ENCODE measurements at places on chromosomes 2 and 18.

DNA sequence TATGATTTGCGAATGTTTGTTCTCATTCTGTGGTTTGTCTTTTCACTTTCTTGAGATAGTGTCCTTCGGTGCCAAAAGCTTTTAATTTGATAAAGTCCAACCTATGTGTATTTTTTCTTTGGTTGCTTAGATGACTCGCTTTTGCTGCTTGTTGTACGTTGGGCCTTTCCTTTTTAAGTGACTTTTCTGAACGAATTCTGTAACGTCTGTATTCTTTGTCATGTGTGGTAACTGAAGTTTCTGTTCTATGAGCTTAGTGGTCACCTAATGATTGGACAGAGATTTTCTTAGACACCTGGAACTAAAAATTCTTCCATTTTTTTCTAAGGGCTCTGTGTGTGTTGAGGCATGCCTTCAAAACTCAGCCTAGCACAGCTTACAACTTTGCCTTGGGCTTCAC lies 19.6 kb upstream of the PROKR1 start:
- DNase-seq = no peak

GRCh38 chr2:160931531-160931930 lies 228.7 kb upstream of the TANK start:
- DNase-seq = no peak

DNA sequence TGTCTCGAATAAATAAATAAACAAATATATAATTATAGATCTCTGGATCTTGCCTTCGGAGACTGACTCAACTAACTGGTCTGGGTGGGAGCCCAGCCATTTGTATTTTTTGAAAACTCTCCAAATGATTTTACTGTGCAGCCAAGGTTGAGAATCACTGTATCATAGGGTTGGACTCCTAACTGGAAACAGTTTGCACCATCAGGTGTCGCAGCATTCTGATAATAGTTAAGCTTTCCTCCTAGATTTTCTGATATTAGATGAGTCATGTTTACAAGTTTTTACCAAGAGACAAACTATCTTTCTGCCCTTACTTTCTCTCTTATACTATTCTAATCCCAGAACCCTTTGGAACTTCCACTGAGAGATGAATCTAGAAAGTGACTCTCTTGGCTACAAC lies 16.8 kb downstream of the IL37 start:
- no peak for DNase-seq

GRCh38 chr2:241190291-241190981 lies 2.0 kb downstream of the ANO7 start:
- no peak for DNase-seq

Measured in activated T-cell treated with anti-CD3 and anti-CD28 coated beads, Interleukin-2, amount 50 U/mL, for 48 hours (primary cell).